Cerebellar nuclear complex (tissue), 1 donor: ENCODE measurements at places on chromosomes 6 and 20.

DNA sequence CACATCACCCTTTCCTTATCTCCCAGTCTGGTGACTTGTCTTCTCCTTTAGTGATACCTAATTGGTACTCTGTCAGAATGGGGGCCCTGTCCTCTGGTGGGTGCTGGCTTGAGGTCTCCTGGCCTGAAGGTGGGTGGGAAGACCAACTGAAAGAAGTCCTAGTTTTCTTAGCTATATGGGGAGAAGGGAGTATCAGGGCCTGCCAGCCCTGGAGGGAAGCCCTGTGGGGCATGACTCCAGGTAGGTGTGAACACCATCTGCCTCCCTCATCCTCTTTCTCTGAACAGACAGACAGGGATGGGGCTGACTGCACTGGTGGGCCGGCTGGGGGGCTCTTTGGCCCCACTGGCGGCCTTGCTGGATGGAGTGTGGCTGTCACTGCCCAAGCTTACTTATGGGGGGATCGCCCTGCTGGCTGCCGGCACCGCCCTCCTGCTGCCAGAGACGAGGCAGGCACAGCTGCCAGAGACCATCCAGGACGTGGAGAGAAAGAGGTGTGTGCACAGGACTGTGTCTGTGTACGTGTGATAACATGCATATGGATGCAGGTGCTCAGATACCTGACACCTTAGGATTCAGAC is 4.8 kb downstream of the CRIP3 start:
- DNase-seq = no peak

DNA sequence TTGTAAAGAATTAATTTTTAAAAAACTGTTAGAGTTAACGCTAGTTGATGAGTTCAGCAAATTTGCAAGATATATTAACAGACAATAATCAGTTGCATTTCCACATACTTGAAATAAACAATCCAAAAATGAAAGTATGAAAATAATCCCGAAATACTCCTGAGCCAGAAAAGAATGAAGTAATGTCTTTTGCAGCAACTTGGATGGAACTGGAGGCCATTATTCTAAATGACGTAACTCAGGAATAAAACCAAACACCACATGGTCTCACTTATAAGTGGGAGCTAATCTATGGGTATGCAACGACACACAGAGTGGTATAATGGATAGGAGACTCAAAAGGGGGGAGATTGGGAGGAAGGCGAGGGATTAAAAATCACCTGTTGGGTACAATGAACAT is 872.9 kb upstream of the GJE1 start:
- DNase-seq = no peak

DNA sequence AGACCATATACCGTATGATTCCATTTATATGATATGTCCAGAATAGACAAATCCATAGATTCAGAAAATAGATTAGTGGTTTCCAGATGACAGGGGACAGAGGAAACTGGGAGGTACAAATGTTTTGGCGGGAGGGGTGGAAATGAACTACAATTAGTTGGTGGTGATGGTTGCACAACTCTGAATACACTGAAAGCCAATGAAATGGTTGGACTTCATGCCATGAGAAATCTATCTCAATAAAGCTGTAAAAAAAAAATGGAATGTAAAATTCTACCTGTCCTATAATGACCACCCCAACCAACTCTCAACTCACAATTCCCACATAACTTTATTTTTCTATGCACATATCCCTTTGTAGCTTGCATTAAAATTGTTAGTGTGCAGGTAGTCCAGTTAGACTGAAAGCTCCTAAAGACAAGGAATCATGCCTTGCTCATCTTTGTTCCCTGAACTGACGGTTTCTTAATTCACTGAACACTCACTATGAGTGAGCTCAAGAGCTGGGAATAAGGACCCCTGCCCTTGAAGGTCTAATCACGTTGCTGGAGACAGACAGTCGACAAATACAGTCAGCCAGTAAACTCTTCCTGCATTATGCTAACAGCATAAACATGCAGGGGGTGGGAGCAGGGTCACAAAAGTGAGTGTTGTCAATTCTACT is 1.4 kb downstream of the DCDC2 start:
- DNase-seq = no peak

- DNase-seq = no peak
Observed at GRCh38 chr6:159065759-159066329, 21.1 kb upstream of the TAGAP start.

GRCh38 chr6:156687789-156688619 is 89.2 kb upstream of the ARID1B start:
- no peak for DNase-seq

GRCh38 chr20:33875055-33875454 is 63.9 kb downstream of the CHMP4B start:
- DNase-seq = no peak

DNA sequence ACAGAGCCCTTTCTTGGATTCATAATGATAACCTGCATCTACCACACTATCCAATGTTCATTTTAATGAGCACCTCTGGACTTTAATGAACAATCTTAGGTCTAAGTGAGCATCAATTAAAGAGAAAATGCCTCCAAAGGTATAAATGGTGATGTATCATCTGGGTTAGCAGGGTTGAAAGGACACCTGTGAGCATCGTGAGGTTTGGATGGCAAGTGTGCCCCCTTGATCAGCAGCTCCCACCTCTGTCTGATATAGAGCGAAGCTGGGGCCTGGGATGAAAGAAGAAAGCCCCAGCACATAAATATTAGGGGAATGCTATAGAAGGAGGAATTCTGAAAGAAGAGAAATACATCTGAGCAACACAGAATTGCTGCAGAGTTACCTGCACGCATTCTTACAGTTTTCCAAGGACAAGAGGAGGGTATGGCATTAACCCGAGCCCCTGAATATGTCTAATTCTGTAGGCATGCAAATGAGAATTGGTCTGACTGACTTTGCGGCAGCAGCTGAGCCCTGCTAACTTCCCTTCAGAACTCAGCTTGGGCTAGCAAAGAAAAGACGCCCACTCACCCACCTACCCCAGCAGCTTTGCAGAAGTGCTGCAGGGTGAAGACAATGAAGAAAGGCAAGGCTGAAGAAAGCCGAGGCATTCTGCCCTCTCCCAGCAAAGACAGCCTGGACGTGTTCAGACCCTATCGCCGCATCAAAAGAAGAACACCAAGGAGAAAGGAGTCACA is 136.2 kb downstream of the GMPR start:
- no peak for DNase-seq

DNA sequence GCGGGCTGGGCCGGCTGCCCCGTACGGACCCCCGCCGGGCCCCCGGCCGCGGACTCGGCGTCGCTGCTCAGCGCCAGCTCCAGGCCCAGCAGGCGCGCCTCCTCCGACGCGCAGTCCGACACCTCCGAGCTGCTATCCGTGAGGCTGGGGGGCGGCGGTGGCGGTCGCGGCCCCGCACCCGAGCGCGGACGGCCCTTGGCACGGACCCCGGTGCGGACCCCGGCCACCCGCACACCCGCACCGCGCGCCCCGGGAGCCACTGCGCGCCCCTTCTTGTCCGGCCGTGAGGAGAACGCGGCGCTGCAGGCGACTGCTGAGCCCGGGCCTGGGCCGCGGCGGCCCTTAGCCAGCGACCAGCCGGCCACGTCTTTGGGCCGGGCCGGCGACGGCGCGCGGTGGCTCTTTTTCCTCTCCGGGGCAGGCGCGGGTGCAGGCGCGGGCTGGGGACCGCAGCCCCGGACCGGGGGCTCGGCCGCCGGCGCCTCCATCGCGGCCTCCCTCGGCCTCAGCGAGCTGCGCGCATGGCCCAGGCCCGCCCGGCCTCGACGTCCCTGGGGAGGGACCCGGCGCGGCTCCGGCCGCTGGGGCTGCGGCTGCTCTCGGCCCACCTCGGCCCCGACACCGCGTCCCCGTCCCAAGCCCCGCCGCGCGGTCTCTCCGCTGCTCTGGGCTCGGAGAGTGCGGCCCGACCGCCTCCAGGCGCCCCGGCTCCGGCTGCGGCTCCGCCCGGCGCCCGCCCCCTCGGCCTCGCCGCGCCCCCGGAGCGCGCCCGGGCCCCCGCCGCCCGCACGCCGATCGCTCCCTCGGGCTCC is 12.9 kb upstream of the TLDC2 start:
- no peak for DNase-seq

- DNase-seq = no peak
Observed at GRCh38 chr6:14550822-14551221, 433.2 kb downstream of the CD83 start.

DNA sequence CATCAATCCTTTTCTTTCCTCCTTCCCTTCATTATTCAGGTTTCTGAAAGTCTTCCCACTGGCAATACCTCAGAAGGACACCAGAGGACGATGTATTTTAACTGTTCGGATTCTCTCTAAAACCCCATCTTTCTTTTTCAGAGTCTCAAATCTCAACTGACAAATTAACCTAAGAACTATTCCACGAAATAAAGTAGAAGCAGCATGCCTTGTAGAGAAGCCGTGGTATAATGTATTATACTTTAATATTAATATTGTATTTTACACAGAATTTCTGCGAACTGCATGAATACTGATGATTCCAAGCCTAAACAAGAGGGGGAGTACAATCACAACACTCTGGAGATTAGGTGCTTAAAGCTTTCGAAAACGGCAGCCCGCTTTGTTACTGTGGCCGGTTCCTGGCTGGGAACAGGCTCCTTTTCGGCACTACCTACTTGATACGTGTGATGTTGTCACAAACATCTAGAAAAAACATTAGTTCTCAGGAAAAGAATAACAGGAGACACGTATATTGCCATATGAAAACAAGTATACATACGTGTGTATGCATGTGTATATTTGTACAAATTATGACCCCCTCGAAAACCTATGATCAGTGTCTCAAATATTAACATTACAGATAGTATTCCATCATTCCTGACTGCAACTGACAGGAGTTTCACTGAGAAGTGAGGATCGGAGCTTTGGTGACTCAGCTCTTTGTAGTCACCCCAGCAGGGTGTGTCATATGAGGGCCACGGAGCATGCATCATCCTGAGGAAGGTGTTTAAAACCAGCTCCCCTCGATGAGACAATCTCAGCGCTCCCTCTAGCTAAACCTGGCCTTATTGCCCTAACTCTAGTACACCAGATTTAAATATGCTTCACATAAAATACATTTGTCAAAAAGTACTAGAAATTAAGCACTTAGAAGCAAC is 319.7 kb upstream of the TCF21 start:
- DNase-seq = peak; percentile 73

DNA sequence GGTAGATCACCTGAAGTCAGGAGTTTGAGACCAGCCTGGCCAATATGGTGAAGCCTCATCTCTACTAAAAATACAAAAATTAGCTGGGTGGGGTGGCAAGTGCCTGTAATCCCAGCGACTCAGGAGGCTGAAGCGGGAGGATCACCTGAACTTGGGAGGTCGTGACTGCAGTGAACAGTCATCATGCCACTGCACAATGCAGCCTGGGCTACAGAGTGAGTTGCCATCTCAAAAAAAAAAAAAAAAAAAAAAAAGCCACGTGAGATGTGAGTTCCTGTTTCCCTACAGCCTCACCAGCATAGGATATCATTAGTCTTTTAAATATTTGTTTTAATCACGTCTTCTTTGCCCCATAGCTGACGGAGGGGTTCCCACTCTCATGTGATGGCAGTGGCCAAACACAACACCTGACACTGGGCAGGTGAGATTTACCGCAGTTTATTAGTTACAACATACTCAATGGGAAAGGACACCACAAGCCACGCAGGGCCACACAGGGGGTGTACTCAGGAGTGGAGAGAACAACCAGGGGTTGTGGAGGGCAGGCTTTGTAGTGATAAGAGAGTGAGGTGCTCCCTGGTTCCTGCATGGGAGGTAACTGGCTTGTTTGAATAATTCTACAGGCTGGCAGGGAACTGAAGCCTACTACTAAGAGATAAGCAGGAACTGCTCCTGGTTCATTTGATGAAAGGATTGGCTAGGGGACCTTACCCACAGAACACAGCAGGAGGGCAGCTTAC is 4.6 kb upstream of the LZTS3 start:
- DNase-seq = no peak

- no peak for DNase-seq
Observed at GRCh38 chr20:64047046-64047389, 2.4 kb downstream of the SOX18 start.

- DNase-seq = no peak
Observed at GRCh38 chr6:119686644-119687043, 337.1 kb upstream of the MAN1A1 start.

GRCh38 chr6:30880698-30881252 is 3.5 kb upstream of the DDR1 start:
- DNase-seq = no peak

DNA sequence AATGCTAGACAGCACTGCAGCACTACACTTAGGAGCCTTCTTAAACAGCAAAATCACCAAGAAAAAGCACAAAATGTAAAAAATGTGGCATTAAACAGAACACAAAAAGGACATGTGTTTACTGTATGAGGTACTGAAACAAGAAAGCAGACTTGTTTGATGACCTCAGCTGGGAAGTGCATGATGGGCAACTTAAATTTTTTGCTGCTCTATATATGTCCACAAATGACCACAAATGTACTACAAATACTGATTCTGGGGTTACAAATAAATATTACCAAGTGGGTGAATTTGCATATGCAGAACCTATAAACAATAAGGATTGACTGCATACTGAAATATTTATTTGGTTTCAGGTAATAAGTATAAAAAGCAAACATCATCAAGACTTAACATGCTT is 13.1 kb downstream of the RAB23 start:
- DNase-seq = no peak

GRCh38 chr6:36820700-36821580 is 18.3 kb downstream of the CPNE5 start:
- DNase-seq = no peak

DNA sequence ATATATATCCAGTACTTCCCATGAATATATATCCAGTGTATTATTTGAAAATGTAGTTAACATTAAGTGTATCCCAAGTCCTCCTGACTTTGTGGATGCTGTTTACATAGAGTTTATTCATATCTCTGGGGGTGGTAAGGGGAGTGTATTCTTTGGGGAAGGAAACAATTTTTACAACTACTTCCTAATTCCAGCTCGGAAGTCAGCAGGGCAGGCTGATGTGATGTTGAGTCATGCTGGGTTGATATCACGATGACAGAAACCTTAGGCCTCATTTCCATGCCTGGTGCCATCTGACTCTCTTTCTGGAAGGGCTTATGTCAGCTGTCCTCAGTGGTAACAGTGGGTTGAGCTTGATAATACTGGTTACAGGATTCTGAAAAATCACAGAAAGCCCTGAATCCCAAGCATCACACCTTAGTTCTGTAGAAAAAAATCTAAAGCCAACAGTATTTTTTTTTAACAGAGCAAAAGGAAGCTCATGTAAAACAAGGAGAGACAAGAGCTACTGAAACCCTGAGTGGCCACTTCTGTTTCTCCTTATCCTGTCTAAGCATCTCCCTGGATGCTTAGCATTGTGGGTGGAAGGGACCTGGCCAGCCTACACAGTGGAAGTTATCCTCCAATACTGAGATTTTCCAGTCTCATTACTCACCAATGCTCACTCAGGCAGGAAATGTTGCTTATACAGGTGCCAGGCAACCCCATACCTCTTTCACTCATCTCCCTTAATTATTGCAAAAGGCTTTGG is 75.2 kb upstream of the IYD start:
- no peak for DNase-seq

- no peak for DNase-seq
Observed at GRCh38 chr6:133973109-133973971, 20.3 kb downstream of the TBPL1 start.
